ENCODE measurements at places on chromosomes 5 and 9.

DNA sequence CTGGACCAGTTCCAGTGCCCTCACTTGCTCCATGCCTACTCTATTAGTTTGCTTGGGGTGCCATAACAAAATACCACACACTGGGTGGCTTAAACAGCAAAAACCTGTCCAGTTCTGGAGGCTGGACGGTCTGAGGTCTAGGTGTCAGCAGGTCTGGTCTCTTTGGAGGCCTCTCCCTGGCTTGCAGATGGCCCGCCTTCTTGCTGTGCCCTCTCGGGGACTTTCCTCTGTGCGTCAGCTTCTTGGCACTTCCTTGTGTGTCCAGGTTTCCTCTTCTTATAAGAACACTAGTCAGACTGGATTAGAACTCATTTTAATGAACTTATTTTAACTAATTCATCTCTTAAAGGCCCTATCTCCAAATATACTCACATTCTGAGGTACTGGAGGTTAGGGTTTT lies 97.2 kb downstream of the CARTPT start:
- no peak for DNase-seq

DNA sequence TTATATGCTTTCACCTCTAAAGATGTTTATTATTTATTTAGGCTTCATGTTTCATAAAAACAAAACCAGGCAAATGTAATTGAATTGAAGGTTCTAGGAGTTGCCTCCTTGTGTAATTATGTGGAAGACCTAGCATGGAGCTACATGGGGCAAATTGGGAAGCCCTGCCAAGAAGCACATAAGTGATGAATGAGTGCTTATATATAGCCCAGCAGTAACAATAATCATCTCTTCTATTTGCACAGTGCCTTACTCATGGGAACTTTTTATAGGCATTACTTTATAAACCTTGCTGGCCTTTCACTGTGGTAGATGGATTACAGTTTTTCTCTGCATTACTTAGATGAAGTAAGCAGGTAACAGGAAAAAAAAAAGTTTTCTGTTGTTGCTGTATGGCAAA lies 40.0 kb upstream of the GRAMD2B start:
- DNase-seq, result no peak

DNA sequence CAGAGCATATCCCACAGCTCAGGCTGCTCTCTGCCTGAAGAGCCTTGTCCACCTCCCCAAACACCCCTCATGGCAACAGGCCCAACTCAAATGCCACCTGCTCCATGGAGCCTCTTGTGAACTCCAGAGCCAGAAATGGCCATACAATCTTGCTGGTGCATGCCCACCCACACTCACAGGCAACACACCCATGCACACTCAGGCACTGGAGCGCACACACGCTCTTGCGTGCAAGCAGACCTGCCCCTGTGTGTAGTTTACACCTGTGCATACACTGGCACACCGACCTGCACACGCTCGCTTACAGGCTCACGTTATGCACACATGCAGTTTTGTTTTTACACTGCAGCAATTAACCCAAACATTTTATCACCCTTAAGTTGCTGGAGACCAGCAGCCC lies 40.0 kb downstream of the HRH2 start:
- DNase-seq, result no peak

DNA sequence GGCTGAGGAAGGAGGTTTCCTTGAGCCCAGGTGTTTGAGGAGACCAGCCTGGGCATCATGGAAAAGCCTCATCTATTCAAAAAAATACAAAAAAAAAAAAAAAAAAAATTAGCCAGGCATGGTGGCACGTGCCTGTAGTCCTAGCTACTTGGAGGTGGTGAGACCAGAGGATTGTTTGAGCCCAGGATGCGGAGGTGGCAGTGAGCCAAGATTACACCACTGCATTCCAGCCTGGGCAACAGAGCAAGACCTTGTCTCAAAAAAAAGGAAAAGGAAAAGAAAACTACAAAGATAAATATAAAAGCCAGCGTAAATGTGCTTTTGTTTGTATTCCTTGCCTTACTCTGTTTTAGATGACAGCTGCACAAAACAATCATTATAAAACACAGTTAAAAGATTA lies 2249.2 kb upstream of the C9orf72 start:
- no peak for DNase-seq

DNA sequence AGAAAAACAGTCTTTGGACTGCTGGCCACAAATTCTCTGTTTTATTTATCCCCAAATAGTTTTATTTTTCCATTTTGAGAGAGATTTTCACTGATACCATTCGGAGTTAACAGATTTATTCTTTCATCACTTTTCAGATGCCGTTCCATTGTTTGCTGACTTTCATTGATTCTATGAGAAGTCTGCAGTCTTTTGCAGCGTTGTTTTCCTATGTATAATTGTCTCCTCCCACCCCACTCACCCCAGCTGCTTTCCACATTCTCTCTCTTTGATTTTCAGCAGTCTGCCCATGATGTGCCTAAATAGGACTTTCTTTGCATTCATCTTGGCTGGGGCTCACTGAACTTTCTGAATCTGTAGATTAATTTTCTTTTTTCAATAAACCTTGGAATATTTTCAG lies 107.6 kb downstream of the C9orf50 start:
- no peak for DNase-seq

DNA sequence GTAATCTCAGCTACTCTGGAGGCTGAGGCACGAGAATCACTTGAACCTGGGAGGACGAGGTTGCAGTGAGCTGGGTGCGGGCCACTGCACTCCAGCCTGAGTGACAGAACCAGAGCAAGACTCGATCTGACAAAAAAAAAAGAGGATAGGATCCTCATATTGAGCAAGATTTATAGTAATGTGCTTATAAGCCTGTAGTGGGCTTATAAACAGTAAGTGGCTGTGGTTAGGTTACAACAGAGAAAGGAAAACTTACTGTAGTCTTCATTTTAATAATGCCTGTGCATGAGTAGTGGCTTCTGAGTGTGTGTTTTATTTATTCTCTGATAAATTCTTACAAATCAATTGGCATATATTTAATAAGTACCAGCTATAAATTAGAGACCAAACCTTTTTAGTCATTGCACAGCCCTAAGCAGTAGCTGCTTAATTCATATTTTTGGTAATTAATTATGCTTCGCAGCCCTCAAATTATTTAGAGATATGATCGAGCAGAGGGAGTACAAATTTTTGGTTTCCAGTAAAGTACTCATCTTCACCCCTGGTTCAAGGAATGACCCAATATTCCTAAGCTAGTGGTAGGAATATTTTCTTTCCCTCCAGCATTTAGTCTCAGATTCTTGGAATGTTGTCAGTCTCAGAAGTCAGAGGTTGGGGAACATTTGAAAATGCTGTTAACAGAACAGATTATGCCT lies 73.8 kb upstream of the KLF9 start:
- no peak for DNase-seq

DNA sequence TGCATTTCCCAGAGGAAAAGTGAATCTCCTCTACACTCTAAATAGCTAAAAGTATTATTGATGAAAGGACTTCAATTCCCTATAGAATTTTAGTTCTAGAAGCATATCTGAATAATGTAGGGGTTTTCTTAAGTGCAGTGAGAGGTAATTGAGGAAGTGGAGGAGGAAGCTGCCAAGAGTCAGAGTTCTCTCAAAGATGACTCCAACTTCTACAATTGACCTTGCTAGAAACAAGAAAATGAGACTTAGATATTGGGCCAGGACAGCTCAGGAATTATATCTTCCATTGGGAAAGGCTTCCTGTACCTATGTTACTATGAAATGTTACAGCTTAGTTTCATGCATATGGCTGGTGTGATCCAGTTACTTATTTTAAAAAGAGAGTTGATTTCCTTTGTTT lies 10.4 kb upstream of the F2R start:
- DNase-seq, result no peak

DNA sequence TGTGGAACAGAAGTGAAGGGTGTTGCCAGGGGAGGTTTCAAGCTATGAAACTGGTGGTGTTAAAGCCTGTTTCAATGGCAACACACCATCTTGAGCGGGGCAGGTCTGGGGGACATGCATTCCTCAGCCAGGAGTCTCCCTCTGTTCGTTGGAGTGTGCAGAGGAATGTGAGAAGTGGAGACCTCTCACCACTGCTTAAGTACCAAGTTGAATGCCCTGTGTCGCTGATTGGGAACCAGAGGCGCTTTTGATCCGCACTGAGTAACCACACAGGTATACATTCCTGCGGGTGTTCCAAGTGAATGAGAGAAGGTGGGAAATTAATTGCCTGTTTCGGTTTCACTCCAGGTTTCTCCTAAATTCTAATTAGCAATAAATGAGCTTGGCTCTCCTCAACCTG lies 99.4 kb downstream of the LIX1 start:
- DNase-seq, result no peak

GRCh38 chr5:133861161-133861737 lies 107.2 kb downstream of the C5orf15 start:
- DNase-seq, result no peak

DNA sequence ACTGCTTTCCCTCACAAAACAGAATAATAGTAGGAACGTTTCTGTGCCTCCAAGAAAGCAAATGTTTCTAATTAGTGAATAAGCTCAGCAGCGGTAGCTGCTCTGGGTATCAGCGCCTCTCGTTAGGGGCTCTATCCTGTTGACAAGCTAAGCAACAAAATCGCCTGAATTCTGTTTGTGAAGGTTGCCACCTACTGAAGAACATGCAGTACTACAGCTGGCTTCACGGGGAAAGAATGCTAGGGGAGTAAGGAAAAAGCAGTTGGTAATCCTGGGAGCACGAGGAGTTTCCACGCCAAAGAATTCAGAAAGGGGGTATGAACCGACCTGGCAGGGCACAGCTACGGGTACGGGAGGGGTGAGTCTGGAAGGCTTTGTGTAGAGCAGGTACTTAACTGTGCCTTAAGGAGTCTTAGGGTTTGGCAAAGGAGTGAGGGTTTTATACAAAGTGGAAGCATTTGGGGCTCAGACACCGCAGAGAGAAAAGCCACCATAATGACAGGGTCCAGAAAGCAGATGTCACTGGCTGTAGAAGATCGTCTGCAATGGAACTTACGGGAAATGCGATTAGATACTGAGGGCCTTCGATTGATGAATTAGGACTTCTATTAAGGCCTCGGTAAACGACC lies 171.7 kb downstream of the TTC39B start:
- DNase-seq, result peak; percentile 60

DNA sequence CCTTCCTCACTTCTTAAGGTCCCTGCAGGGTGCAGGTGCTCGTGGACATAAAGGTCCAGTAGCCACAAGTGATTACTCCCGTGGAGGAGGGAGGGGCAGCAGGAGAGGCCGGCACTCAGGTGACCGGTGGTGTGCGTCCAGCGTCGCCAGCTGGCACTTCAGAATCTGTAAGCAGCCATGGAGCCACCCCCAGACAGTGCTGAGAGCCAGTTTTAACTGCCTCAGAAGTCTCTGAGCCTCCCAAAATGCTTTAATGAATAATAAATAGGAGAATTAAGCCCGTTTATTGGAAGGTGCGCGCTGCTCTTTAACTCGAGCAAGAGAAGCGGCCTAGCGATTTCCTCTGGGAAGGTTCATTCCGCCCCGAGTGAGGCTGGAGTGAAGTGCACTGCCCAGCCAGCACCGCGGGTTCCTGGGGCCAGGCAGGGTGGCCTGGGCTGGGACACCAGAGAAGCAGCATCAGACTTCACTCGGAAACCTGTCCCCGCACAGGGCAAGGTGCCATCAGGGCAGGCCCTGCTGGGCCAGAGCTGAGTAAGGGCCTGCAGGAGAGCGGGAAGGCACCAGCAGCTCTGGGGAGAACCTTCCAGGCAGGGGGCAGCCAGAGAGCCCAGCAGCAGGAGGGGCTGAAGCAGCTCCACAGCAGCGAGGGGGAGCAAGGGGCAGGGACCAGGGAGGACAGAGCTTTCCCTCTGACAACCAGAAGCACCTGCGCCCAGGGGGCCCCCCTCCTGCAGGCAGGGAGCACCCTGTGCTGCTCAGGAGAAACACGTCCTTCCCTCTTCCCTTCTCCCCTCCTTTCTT lies 61.2 kb downstream of the VAV2 start:
- DNase-seq, result no peak

- no peak for DNase-seq
These were observed 41.8 kb downstream of the GRAMD2B start for GRCh38 chr5:126464959-126465358.

- no peak for DNase-seq
These were observed 73.2 kb downstream of the PPIC start for GRCh38 chr5:122963305-122963704.

GRCh38 chr9:91212596-91213243 lies 149.0 kb downstream of the AUH start:
- no peak for DNase-seq

DNA sequence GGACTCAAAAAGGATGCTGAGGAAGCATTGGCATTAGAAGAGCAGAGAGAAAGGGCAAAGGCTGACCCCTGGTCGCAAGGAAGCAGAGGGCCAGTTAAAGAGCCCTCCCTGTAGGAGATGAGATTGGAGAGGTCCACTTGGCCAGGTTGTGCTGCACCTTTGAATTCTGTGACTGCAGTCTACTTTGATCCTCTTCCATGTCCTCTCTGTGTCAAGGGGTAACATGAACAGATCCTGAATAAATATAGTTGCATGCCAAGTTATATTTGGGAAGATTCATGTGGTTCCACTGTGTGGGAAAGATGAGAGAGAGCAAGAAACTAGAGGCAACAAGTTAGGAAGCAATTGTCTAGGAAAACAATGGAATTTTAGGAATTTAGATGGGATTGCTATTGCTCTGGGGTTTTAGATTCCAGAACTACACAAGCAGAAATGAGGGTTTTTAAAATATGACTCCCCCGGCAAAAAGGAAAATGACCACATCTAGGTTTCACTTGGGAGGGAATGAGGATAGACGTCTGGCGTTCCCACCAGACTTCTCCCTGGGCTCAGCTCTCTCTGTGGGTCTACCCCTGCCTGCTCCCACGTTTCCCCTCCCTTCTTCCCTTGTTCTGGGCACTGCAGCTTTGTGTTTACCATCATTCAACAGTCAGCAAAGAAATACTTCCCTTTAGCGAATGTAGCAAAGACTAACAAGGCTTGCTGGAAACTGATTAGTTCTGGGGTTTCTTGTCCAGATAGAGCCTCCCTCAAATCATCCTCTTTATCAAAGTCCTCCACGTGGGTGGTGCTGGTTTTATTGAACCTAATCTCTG lies 63.6 kb downstream of the SNX18 start:
- DNase-seq, result no peak

DNA sequence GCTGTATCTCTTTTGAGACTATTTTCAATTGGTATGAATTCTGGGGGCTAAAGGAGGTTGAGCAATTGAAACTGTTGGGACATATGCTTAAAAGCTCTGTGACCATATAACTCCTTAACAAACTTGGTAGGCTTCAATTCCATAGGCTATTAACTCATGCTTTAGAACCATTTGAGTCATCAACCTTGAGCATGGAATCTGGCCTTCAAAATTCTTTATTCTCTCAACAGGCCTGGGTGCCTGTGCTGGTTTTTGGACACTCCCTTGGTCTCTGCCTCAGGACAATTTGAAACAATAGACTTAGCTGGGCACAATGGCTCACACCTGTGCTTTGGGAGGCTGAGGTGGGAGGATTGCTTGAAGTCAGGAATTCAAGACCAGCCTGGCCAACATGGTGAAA lies 61.4 kb upstream of the EPB41L4A start:
- DNase-seq, result no peak

- no peak for DNase-seq
These were observed 319.3 kb upstream of the RPS23 start for GRCh38 chr5:82597437-82597836.

GRCh38 chr9:96173640-96174039 lies 128.3 kb downstream of the HSD17B3 start:
- no peak for DNase-seq

All from CD4-positive, alpha-beta T cell treated with Interleukin-21 for 1 hour (primary cell).